ENCODE measurements at places on chromosomes 4 and X.

DNA sequence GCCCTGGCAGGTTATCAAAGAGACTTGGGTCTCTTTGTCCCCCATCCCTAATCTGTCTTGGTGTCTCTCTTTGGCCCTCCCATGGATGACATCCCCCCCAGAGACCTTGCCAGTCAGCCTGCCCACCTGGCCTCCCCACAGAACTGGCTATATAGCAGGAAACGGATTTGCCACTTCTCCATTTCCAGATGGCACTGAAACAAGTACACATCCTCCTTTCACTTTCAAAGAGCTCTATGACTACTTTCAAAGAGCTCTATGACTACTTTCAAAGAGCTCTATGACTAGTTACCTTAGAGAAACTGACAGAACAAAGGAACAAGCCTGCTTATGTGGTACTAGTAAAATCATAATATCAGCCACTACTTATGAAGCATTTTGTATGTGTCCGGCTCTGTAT lies 175.3 kb downstream of the MAML3 start:
- no peaks in the 10 kb centered on the region for H3K4me1 ChIP-seq
- H3K4me3 ChIP-seq, result no peak overlapping the region
- no peaks in the 10 kb centered on the region for H3K36me3 ChIP-seq
- H3K27ac ChIP-seq, result no peak overlapping the region
- H3K27me3 ChIP-seq, result peaks cover 14% of the 10 kb centered on the region
- no peak for DNase-seq

GRCh38 chr4:84511703-84512102 lies 12.6 kb upstream of the NKX6-1 start:
- no peaks in the 10 kb centered on the region for H3K36me3 ChIP-seq
- H3K4me1 ChIP-seq, result no peaks in the 10 kb centered on the region
- H3K27me3 ChIP-seq, result no peaks in the 10 kb centered on the region

DNA sequence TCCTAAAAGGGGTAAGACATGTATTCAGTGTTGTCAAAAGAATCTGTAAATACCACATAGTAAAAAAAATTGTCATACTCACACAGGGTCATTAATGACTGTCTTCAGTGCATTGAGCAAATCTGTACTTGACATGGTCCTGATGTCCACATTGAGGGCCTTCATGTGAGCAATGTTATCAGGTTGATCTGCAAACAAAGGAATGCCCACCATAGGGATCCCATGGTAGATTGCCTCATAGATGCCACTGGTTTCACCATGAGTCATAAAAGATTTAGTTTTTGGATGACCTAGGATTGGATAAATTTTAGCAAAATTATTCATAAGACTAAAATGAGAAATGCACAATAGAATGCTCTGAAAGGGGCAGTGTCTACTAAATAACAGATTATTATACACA lies 38.1 kb upstream of the UGT2B15 start:
- no peaks in the 10 kb centered on the region for H3K27me3 ChIP-seq
- no peaks in the 10 kb centered on the region for H3K4me1 ChIP-seq
- no peak for DNase-seq
- no peak overlapping the region for H3K27ac ChIP-seq
- H3K36me3 ChIP-seq, result no peaks in the 10 kb centered on the region
- H3K4me3 ChIP-seq, result no peak overlapping the region

- H3K27me3 ChIP-seq, result no peaks in the 10 kb centered on the region
- H3K36me3 ChIP-seq, result no peaks in the 10 kb centered on the region
- no peak for DNase-seq
- H3K27ac ChIP-seq, result no peak overlapping the region
Measured at GRCh38 chrX:112067601-112068000, 15.0 kb downstream of the TRPC5 start.
